Motor neuron (in vitro differentiated cells): ENCODE measurements at places on chromosomes 4 and X. TPM values are rescaled to one million over a fixed set of nuclear protein-coding genes. Genes with fewer than 3 reads are reported as not detected.
A peak's percentile ranks its signal among the peaks of the same experiment; 100 is the strongest.

DNA sequence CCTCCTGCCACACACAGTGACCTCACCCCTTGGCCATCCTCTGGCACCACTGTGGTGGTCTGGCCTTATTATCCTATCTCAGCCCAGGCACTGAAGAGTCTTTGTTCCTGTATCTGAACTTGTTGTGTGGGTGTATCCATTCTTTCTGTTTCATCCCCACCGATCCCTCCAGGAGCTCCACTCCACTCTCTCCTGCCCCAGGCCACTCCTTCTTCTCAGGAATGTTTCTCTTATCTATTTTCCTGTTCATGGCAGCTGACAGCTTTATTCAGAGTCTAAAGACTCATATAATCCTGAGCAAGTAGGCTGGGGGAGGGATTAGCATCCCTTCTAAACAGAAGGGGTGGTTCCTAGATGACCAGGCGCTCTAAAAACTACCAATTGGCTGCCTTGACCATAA, 150.0 kb downstream of the ANAPC10 start:
- no peak for ATAC-seq

DNA sequence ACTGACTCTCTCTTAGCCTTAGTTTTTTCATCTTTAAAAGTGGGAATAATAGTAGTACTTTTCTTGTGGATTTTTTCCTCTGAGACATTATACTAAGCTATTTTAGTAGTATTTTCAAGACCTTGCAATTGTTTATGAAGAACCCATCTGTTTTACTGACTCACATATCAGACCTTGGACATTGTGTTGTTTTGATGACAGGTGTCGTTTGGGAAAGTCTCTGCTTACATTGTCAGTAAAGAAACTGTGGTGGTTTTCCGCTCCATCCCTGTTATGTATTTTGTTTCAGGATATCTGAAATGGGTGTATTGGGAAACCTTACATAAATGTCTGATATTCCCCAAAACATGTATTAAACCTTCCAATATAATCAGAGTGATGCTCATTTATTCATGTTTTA, 92.2 kb downstream of the STIM2 start:
- ATAC-seq, result no peak

DNA sequence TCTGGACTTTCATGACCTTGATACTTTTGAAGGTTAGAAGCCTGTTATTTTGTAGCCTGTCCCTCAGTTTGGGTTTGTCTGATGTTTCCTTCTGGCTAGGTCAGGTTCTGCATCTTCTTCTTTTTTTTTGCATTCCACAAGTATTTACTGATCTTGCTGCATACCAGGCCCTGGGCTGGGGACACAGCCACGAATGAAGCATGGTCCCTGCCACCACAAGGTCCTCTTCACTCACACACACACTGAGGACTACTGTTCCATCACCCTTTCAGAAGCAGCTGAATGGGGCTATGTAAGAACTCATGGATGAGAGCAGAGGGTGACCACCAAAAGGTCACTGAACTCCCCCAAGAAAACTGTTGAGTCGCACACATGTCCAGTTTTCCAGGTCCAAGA, 39.2 kb downstream of the USP11 start:
- no peak for ATAC-seq

DNA sequence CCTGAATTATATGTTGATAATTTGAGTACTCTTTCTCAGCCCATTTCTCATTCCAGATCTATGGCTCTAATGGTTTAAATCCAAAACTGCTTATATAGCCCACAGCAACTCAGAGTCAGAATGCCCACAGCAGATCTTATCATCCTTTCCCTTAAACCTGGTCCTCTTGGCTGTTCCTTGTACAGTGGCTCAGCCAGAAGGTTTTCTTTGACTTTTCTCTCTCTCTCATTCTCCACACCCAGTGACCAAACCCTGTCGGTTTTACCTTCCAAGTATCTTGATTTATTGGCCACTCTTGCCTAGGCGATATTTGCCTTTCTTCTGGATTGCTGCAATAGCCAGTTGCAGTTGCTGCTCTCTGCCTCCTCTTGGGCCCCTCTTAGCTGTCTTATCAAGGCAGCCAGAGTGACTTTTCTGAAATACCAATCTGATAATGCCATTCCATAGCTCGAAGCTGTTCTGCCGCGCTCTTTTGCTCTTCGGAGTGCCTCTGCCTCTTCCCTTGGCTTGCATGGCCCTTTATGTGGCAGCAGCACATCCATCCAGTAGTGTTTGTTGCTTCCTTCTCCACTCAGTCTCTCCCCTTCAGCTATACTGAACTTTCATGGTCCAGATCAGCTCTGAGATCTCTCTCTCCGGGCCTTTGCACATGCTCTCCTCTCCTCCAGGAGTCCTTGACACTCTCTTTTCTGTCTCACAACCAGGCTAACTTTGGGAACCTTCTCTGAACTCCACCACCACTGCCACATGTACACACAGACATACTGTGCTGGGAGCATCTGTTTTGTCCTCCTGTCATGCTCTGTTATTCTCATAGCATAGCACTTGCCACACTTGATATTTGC, 11.8 kb downstream of the GAB1 start:
- ATAC-seq, result no peak

DNA sequence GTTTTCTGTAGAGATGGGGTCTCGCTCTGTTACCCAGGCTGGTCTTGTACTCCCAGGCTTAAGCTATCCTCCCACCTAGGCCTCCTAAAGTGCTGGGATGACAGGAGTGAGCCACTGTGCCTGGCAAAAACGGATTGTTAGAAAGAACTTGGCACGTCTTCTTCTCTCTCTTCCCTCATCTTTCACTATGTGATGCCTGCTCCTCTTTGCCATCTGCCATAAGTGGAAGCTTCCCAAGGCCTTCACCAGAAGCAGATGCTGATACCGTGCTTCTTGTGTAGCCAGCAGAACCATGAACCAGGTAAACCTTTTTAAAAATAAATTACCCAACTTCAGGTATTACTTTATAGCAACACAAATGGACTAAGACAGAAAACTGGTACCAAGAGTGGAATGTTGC, 36.9 kb upstream of the HUWE1 start:
- no peak for ATAC-seq

DNA sequence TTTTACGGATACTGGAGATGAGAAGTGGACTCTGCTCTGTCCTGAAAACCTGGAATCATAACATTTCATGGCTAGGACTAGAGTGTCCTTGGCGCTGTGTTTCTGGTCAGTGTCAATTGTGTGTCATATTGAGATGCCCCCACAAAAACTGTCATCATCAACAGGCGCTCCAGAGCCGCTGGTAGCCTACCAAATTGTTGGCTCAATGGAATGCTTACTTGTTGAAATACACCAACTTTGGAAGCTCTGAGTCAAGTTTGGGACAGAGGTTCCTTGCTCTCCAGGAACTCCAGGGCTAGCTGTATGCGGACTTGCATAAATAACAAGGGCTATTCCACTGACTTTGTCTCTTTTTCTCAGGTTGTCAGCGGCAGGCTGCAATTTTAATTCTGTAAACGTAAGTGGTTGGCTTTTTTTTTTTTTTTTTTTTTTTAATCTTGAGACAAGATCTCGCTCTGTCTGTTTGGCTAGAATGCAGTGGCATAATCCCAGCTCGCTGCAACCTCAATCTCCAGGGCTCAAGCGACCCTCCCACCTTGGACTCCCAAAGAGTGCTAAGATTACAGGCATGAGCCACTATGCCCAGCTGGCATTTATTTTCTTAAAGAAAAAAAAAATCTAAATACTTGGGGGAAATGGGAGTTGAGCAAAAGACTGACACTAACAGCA, 871 bp upstream of the HPGD start:
- no peak for ATAC-seq

DNA sequence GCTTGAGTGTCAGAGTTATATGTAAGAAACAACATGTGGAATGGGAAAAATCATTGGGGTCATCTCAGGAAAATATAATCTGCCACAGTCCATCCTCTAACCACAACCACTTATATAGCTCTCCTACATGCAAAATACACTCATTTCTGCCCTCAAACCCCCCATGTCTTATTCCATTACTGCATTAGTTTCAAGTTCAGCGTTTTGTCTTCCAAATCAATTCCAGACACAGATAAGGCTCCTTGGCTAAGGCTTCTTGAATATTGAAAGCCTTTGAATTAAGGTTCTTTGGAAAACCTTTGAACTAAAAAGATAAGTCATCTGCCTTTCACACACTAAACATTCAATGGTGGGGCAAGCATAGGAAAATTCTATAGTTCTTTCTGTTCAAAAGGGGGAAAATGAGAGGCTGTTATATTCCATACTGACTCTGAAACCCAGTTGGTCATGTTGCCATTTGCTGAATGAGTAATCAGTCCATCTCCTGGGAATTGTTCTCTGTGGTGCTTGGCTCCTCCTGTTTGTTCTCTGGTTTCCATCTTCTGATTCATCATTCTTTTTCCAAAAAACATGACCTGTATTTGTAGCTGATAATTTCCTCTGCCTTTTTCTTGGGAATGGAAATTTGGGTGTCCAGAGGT, 218.7 kb downstream of the BMPR1B start:
- no peak for ATAC-seq

- no peak for ATAC-seq
Measured at GRCh38 chrX:18884916-18885315, 99.0 kb downstream of the PHKA2 start.

DNA sequence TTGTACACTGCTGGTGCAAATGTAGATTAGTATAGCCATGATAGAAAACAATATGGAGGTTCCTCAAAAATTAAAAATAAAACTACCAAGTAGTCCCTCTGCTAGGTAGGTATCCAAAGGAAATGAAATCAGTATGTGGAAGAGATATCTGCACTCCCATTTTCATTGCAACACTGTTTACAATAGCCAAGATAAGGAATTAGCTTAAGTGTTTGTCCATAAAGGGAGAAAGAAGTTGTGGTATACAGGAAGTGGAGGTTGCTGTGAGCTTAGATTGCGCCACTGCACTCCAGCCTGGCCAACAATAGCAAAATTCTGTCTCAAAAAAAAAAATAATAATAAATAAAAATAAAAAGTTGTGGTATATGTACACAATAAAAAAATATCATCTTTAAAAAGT, 325.0 kb upstream of the EMCN start:
- ATAC-seq, result no peak

GRCh38 chr4:82493721-82494425, 63.5 kb downstream of the ENOPH1 start:
- no peak for ATAC-seq

GRCh38 chrX:69158166-69158980, 6.9 kb downstream of the PJA1 start:
- ATAC-seq, result peak; percentile 53

DNA sequence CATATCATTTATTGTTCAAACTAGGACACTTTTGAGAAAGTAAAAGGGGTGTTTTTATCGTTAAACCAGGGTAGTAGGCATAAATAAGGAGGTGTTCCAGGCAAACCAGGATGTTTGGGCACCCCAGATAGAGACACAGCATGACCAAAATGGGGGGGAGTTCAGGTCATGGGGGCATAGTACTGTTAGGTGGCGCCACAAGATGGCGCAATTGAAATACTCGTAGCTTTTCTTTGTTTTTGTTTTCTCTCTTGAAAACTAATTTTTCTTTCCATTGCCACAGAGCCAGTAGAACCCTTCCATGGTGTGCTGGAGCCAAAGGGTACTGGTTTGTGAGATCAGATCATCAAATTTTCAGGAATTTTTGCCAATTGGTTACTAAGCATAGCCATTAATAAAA, 283.4 kb downstream of the BCOR start:
- ATAC-seq, result no peak

DNA sequence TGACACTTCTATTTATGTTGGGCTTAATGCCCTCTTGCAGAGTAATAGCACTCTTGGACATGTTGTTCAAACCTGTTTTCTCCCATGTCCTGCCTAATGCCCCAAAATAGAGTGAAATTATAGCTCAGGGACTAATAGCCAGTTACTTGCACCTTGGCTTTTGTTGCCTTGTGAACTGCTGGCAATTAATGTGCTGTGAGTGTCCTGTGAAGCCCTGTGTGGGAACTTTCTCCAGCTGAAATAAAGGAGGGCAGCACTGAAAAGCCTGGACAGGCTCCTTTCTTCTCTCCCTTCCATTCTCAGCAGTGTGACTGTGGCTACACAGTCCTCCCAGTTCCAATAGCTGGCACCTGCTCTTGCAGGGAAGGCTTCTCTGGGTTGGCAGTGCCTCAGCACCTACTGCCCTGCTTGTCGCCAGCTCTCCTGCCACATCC, 72.4 kb downstream of the DCLK2 start:
- ATAC-seq, result no peak

DNA sequence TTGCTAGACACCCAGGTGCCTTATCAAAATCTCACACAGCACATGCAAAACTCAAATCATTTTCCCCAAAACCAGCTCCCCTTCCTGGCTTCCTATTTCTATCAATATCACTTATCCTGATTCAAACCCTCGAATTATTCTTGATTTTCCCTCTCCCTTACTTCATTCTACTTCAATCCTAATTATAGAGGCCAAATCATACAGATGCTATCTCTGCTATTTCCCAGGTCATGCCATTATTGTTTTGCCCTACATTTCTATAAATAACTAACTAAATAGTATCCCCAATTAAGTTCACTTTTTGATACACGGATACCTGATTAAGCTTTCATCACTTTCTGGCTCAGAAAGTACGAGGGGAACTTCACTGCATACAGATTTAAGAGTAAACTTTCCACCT, 62.4 kb downstream of the FBXL5 start:
- no peak for ATAC-seq

DNA sequence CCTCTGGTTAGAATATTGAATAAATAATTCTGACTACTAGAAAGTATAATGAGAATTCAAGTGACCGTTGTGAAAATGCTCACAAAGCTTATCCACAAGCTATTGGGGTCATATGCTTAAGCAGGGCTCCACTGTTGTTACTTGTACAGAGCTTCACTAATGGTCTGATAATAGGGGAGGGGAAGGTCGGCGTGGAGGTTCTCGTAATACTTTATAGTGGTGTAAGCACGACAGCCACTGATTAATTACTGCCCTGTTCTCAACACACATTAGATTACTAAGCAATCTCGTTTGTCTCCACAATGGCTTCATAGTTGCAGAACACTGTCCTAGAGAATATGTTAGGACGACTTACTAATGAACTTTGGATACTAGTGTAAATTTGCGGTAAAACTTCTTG, 11.6 kb downstream of the UNC5C start:
- ATAC-seq, result no peak

DNA sequence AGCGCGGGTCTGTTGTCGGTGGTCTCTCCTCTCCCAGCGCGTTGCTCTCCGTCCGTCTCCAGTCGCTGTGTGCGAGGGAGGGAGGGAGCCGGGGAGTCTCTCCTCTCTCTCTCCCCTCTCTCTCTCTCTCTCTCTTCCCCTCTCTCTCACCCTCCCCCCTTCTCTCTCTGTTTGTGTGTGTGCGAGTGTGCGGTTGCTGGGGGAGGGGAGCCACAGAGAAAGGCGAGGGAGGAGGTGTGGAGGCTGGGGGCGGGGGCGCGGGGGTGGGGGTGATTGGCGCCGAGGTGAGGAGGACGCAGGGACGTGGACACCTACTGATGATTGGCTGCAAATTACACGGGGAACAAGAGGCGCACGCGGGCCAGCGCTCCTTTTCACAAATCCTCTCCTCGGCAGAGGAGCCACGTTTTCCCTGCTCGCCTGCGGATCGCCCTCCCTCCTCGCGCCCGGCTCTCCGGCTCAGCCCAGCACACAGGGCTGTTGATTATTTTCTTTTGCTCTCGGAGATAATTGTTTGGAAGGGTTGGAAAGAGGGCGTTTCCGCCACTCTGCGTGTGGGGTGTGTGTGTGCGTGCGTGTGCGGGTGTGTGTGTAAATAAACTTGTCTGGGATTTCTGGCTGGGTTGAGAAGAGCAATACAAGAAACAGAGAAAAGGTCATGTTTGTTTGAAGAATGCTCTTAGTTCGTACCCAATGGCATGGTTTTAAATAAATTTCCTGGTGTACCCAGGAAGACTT, at the start of gene CXXC4:
Gene CXXC4, minus strand, starts transcription at position 73 of the 738 bp plus-strand sequence. CDS start 3,092 bp downstream, outside the sequence.
- ATAC-seq, result peak; percentile 73

PTTG2 gene
- 0.43 TPM in 1 of 2 replicates, not detected in the other for total RNA-seq

LGI2 gene
- total RNA-seq, result 6.7 and 7.4 TPM in 2 replicates

PDCL2 gene
- total RNA-seq, result 0.55 TPM in 1 of 2 replicates, not detected in the other

RAB39B gene
- 0.20 and 0.38 TPM in 2 replicates for total RNA-seq

METTL14 gene
- total RNA-seq, result 15.6 and 16.8 TPM in 2 replicates

CXCL13 gene
- 0.44 TPM in 1 of 2 replicates, not detected in the other for total RNA-seq
